GM10248 (cell line): ENCODE measurements at places on chromosomes 3 and 15.

GRCh38 chr15:29516929-29517328, 247.3 kb upstream of the NSMCE3 start:
- DNase-seq = no peak

DNA sequence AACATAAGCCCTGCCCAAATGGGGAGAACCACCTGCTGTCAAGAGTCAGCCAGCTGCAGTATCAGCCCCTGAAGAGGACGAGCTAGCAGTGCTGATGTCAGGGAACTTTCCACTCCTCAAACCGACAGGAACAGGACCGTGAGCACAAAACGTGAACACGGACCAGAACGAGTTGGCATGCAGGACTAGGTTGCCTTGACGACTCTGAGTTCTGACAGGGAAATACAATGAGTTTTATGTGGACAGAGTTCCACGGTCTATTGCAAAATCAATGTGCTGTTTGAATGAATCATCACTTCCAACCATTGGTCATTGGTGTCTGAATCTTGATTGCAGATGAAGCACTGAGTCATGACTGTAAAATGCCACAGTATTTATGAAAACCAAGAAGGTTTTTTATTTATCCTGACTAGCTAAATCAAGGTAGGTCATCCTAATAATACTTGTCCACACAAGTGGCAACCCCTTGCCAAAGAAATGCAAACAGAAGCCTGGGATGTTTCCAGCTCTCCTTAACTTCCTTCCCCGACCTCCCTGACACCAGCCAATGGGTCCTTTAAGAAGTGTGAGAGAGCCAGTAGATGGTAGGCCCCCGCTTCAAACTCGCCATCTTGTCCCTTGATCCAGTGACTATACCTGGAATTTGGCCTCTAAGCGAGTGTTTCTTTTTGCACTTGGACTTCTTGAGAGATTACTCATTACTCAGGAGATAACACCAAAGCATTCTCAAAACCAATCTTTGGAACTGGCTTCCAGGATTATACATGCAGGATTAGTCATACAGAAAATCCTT, 119.6 kb downstream of the ASB7 start:
- DNase-seq = peak; percentile 1

DNA sequence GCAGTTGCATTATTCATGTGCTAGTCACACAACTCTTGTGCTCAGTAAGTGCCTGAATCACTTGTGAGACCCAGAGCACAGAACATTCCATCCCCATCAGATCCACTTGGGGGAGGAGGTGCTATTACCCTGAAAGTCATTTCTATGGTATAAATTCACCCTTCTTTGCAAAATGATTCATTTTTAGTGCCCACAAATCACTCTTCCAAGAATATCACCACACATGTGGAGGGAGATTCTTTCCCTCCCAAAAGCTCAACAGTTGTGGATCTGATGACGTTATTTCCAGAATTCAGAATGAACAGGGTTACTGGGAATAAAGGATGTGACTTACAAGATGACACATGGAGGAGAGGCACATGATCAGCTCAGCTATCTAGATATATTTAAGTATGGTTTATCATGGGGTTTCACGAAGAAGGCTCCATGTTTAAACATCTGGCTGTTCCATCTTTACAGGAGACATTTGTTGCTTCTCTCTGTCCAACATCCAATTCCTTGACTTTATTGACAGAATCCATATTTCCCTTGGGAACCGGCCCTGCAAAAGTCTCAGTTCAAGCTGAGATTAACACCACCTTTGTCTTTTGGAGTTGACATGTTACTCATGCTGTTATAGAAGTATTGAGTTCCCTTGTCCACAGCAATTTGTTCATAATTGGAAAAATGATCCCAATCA, 214.2 kb upstream of the PROK2 start:
- DNase-seq = no peak

DNA sequence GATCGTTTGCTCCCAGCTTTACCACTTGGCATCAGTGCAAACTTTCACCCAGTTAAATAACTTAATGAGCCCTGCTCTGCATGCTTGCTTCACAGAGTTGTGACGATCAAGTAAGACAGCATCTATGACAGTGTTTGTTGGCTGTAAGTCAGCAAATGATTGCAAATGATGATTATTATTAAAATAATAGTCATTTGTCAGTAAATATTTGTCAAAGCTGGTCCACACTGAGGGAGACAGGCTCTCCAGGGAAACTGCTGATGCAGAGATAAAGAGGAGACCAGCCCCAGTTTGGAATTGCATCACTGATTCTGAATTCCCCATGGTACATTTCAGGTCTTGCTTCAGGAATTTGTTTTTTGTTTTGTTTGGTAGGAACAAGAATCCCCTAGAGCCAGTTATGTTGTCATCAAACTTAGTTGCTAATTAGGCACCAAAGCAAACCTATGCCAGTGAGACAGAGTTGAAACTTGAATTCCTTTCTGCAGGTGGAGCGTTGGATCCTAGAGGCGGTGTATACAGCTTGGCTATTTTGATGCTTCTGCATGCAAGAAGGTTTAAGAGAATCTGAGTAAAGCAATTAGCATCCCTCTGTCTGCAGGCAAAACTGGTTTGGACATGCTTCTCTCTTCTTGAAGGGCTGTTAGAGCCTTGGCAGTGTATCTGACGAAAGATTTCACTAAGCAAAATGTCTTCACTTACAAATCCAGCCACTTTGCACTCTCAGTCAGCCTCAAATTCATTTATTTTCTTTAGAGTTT, 338.6 kb upstream of the TPRG1 start:
- DNase-seq = no peak

DNA sequence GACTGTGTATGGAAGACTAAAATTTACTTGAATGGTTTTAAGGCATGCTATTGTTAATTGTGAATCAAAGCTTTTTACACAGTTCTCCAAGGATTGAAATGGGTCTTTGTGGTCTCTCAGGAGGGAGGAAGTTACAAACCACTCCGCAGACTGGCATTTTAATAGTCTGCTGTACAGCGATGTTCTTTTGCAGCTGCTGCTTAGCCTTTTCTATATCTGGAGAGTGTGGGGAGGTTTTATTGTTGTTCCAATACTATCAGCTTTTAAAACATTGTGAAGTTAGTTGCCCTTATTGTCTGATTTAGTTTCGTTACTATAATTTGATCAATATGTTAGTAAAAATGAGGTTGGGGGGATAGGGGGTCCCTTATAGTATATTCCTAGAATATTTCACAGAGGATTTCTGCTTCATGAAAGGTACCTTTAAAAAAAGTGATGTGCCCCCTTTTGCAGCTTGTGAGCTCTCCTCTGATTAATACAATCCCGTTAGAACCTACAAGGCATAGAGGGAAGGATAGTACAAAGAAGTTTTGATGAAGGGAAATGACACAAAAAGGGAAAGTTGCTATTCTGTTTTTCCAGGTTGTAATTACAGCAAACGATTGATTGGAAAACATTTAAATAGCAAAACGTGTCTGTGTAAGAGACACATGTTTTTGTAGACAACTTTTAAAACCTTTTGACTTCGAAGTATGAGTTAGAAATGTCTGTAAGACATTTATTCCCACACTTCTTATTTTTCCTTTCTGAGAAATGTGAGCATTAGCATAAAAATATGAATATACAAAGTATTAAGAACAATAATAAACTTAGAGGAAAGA, 158.3 kb upstream of the CGNL1 start:
- no peak for DNase-seq
